Activated CD4-positive, alpha-beta T cell treated with anti-CD3 and anti-CD28 coated beads for 24 hours (primary cell): ENCODE measurements at places on chromosomes 4 and X.

DNA sequence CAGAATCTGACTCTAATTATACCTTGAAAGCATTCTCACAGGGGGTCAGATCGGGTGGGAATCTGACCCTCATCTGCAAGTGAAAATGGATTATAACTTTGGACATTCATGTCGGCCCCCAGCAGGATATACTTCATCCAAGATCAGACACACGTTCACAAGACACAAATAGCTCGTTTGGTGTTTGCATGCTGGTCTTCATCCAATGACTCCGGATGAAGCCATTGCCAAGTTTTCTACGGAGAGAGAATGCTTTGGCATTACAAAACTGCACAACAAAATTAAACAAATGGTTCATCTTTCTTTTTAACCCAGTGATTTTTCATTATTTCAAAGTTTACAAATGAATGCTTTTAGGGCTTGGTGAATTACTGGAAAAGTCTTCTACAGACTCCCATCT lies 105.5 kb downstream of the MID1 start:
- DNase-seq: no peak

DNA sequence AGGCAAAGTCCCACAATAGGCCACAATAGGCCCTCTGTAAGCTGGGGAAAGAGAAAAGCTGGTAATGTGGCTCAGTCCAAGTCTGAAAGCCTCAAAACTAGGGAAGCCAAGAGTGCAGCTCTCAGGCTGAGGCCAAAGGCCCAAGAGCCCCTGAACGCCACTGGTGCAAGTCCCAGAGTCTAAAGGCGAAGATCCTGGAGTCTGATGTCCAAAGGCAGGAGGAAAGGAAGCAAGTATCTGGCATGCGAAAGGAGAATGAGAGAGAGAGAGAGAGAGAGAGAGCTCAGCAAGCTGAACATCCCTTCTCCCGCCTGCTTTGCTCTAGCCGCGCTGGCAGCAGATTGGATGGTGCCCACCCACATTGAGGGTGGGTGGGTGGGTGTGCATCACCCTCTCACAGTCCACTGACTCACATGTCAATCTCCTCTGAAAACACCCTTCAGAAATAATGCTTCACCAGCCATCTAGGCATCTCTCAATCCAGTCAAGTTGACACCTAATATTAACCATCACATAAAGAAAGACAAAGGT lies 30.9 kb upstream of the ELF2 start:
- DNase-seq: no peak

GRCh38 chr4:80138551-80139538 lies 58.5 kb upstream of the PRDM8 start:
- DNase-seq: no peak

GRCh38 chr4:8012517-8012916 lies 72.9 kb upstream of the AFAP1 start:
- DNase-seq: no peak

DNA sequence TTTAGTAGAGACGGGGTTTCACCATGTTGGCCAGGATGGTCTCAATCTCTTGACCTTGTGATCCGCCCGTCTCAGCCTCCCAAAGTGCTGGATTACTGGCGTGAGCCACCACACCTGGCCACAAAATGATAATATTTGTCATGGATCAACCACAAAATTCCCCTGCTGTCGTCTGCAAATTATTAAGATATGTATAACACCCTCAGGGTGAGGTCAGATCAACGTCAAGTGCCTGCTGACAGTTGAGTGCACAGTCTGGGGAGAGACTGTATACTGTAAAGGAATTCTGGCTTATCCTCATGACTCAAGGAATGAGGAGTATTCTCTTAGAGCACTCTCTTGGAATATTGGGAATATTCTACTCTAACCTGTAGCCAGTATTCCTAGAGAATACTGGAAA lies 11.2 kb downstream of the EPGN start:
- DNase-seq: no peak

DNA sequence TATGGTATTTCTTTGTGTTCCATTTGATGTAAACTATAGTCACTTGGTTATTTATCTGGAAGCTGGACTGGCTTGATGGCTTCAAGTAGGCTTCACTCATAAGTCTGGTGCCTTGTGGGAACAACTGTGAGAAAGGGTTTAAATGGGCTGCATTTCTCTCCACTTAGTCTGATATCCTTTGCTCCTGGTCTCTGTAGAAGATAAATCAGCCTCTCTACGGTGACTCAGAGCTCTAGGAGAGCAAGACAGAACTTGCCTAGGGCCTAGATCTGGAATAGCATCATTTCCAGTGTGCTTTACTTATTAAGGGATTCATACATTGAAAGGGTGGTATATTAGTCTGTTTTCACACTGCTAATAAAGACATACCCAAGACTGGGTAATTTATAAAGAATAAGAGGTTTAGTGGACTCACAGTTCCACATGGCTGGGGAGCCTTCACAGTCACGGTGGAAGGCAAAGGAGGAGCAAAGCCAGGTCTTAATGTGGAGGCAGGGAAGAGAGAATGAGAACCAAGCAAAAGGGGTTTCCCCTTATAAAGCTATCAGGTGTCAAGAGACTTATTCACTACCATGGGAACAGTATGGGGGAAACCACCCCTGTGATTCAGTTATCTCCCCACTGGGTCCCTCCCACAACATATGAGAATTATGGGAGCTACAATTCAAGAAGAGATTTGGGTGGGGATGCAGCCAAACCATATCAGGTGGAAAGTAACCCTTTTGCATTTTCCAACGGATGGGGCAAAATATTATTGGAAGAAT lies 1746.4 kb upstream of the PCDH7 start:
- no peak for DNase-seq

DNA sequence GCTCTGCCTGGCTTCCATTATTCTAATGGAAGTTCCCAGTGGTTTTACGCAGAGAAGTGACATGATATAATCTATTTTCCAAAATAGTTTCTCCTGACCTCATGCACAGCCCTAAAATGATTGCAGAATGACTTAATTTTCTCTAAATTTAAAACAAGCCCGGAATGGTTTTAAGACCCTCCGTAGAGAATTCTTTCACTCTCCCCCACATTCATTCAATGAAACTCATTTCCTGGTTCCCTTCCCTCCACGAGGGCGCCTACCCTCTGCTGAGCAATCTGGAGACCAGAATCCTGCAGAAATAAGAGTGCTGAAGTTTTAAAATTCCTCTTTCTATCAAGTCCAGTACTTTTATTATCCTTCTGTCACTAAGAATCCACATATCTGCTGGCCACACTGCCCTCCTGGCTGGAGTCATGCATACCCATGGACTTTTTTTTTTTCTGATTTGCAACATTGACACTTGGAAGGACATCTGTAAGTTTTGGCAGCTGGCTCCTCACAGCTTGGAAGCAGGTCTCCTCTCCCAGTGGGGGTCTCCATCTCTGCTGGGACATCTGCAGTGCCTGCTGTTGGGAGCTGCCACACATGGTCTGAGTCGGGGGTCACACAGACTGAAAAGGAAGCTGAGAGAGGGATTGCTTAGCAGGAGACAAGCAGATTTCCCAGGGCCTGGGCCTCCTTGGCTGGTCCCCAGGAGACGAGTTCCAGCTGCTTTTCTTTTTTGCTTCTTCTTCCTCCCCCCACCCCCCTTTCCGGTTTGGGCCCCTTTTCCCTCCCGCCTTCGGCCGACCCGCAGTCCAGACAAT lies 86.1 kb downstream of the SOWAHB start:
- DNase-seq: no peak

DNA sequence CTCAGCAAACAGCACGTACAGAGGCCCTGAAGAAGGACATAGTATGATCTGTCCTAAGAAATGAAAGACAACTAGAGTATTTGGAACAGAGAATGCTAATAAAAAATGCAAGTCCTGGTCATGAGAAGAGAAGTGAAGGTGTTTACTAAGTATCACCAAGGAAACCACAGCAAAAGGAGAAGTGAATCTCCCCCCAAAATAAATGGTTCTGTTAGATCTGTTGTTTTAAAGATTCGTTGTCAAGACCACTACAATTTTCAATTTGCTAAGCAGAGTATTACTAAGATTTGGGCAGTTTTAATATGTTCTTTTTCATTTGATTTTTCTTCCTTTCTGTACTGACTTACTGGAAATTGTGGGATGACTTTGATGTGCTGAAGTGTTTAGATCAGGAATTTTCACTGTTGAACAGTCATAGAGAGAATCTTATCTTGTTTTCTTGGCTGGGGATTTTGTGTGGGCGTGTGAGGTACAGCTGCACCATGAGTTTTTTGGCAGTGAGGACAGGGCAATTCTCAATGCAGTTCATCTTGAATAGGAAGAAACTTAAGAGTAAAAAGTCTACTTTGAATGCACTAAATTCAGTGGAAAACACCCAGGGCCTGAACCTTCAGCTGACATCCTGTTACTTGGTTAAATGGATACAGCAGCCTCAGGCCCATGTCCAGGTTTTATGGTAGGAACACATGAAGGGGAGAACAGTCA lies 132.2 kb downstream of the STIM2 start:
- DNase-seq: no peak

DNA sequence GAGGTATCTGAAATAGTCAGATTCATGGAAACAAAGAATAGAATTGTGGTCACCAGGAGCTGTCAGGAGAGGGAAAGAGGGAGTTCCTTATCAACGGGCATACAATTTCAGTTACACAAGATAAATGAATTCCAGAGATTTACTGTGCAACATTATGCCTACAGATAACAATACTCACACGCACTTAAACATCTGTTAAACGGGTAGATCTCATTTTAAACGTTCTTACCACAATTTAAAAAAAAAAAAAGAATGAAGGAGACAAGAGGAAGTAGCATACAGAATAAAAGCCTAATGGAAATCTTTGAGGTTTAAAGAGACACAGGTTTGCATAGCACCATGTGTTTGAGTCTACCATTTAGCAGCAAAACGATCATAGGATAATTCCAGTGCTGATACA lies 298.0 kb downstream of the DKK2 start:
- no peak for DNase-seq

DNA sequence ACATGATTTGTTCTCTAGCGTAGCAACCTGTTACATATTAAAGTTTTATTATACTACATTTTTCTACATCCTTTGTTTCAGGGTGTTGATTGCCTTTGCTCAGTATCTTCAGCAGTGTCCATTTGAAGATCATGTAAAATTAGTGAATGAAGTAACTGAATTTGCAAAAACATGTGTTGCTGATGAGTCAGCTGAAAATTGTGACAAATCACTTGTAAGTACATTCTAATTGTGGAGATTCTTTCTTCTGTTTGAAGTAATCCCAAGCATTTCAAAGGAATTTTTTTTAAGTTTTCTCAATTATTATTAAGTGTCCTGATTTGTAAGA lies 2.4 kb downstream of the ALB start:
- no peak for DNase-seq

GRCh38 chrX:15530318-15530717 lies 29.7 kb downstream of the BMX start:
- no peak for DNase-seq

DNA sequence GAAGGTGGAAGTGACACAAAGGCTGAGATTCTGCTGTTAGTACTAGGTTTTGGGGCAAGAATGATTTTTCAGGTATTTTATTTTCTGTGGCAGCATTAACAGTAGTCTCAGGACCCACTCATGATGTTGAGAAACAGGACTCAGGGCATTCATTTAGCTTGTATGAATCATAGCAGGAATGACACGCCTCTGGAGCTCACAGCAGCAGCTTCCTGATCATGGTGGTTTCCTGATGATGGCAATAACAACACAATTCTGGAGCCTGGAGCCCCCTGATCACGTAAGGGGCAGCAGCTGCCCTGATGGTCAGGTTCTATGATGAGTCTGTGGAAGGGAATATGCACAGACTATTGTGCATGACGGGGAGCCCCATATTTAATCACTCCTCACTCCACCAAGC lies 47.0 kb downstream of the TASL start:
- DNase-seq: no peak

DNA sequence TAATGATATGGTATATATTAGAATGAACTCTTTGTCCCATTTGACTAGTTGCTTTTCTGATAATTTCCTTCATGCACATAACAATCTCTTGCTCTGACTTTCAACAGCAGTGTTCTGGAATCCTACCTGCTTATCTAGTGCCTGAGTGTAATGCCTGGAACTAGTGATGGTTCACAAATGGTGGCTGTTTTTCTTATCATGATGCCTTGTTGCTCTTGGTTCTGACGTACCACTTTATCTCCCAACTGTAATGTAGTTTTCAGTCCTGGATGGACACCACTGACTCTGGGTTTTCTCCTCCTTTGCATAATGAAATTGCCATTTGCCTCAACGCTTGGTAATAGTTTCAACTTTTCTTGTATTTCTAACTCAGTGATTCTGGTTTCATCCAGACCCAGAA lies 25.5 kb upstream of the LUZP4 start:
- DNase-seq: no peak

GRCh38 chr4:6277935-6278800 lies 8.5 kb downstream of the WFS1 start:
- DNase-seq: no peak

GRCh38 chrX:110173192-110174175 lies 144.4 kb downstream of the AMMECR1 start:
- no peak for DNase-seq

GRCh38 chr4:73701116-73701515 lies 39.3 kb upstream of the CXCL8 start:
- no peak for DNase-seq

GRCh38 chr4:186067757-186068385 lies 1.1 kb upstream of the TLR3 start:
- no peak for DNase-seq

GRCh38 chr4:39786838-39787237 lies 88.9 kb downstream of the UBE2K start:
- no peak for DNase-seq

- no peak for DNase-seq
These were observed 182.5 kb upstream of the GALNT7 start for GRCh38 chr4:172986114-172986513.

GRCh38 chr4:19999276-19999675 lies 252.4 kb upstream of the SLIT2 start:
- no peak for DNase-seq

GRCh38 chr4:41437111-41437536 lies 100.8 kb upstream of the LIMCH1 start:
- DNase-seq: no peak

DNA sequence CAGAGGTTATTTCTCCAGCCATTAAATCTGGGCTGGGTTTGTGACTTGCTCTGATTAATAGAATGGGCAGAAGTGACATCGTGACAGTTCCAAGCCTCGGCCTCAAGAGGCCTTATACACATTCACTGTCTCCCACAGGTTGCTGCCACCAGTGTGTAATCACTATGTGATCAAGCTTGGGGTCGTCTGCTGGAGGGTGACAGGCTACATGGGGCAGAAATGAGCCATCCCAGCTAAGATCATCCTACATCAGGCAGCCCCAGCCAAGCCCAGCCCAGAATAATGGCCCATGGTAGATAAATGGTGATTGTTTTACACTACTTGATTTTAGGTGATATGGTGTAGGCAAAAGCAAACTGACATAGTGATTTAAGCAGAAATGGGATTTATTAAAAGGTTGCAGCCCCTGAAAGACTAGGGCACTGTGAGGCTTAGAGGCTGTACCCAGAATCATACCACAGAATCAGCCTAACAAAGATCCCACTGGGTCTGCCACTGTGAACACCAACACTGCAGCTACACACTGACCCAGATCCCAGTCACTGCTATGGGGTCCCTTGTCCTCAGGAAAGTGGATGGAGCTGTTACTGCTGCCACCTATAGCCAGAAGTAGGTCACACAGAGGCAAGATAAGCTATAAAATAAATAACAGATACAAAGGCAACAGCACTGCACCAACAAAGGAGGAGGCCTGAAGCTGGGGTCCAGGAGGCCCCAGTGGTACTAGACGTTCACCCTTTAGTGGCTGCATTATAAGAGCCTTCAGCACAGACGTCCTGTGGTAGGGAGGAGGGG lies 159.6 kb upstream of the RBPJ start:
- DNase-seq: no peak

- DNase-seq: no peak
These were observed 20.2 kb upstream of the CHRNA9 start for GRCh38 chr4:40314951-40315350.

- DNase-seq: no peak
These were observed 109.4 kb upstream of the GPRIN3 start for GRCh38 chr4:89416960-89417359.
